ENCODE measurements at places on chromosomes 2 and 18. TPM values are rescaled to one million over a fixed set of nuclear protein-coding genes. Genes with fewer than 3 reads are reported as not detected.

Gene PFN4
- 2.6 TPM for total RNA-seq

Gene SLC11A1
- 0.09 TPM for total RNA-seq

Gene ZAP70
- not detected for total RNA-seq

Gene ZNF396
- 2.0 TPM for total RNA-seq

Gene GTF2A1L
- total RNA-seq, result not detected

Gene MRPL30
- 39.1 TPM for total RNA-seq

Gene STEAP3
- total RNA-seq, result 23.8 TPM

Measured in MCF 10A (cell line).